Activated B cell treated with CpG ODN at 0.5 μM for 24 hours (primary cell): ENCODE measurements at places on chromosomes 6 and 20.

DNA sequence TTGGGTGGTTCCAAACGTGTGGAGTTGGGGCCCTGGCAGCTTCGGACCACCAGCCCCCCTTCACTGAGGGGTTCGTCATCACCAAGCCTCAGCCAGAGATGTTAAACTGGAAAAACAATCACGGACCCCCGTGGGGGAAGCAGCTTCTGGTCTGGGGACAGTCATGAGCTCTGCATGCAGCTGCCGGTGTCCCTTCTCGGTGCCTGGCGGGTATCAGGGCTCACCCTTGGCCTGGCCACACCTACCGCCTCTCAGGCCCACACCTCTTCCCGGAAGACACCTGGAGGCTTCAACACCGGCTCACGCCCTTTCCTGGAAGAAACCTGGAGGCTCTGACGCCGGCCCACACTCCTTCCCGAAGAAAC, 77.8 kb upstream of the BHLHE23 start:
- DNase-seq, result no peak

- DNase-seq, result no peak
These were observed 11.7 kb downstream of the EPM2A start for GRCh38 chr6:145723646-145724045.

DNA sequence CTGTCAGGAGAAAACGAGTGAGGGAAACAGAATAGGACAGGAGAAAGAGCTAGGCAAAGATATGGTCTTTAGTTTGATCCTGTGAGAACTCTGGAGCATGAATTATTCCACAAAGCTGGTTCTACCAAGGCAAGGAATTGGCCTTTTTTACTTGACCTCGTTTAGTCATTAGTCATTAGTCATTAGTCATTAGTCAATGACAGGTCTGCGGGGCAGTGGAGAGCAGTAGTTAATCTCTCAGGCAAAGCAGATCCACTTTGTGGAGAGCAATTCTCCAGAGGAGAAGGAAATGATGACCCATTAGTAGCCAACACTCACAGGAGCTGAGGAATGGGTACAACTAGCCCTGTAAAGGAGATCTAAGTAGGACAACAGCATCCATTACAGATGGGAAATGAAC, 22.0 kb upstream of the ABCC10 start:
- no peak for DNase-seq

GRCh38 chr6:27616328-27617045, 143.6 kb upstream of the ZNF184 start:
- DNase-seq, result no peak

DNA sequence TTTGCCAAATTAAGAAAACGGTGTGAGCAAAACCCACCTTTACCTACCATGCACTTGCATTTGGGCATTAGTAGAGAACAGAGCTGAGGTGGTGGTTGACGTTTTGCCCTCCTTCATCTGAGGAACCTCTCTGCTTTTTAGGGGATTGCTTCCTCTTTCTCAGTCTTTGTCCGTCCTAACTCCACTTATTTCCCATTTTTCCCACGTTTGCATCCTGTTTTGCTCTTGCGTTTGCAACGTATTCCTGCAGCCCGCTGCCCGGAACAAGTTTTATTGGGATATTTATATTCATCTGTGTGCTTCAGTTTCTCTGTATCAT, 374 bp upstream of the SERINC1 start:
- DNase-seq, result no peak

DNA sequence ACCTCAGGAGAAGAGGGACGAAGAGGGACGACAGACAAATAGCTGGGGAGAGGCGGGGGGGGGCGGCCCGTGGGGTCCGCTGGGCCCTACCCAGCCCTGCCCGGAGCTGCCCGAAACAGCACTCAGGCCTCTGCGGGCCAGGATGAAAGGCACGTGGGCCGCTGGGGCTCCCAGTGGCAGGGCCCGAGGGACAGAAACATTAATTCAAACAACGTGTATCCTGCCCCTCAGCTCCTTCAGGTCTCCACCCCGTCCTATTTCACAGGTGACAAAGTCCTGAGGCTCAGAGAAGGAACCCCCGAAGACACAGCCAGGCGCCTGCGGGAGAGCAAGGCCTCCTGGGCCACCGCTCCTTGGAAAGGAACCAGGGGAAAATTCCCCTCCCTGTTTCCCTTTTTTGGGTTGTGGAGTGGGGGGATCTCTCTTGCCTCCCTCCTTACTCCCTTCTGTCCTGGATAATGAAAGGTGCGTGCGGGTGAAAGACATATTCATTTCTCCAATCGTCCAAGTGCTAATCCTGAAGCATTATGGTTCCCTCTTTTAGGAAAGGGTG, 93.3 kb downstream of the RNASET2 start:
- DNase-seq, result no peak

DNA sequence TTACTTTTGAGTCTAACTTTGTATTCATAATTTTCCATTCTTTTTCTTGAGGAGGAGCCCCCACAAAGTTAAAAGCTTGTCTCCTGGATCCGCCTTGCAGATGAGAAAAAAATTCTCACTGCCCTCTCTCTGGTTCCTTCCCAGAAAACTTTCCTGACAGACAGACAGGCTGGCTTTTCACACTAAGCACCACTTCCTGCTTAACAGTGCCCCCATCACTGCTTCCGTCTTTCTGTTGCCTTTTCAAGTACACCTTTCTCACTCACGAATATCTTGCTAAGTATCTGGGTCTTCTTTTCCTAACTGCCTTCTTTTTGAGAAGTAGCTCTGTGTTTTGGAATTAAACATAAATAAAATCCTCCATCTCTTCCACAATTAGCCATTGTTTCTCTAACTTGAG, 19.8 kb upstream of the LMBRD1 start:
- no peak for DNase-seq

DNA sequence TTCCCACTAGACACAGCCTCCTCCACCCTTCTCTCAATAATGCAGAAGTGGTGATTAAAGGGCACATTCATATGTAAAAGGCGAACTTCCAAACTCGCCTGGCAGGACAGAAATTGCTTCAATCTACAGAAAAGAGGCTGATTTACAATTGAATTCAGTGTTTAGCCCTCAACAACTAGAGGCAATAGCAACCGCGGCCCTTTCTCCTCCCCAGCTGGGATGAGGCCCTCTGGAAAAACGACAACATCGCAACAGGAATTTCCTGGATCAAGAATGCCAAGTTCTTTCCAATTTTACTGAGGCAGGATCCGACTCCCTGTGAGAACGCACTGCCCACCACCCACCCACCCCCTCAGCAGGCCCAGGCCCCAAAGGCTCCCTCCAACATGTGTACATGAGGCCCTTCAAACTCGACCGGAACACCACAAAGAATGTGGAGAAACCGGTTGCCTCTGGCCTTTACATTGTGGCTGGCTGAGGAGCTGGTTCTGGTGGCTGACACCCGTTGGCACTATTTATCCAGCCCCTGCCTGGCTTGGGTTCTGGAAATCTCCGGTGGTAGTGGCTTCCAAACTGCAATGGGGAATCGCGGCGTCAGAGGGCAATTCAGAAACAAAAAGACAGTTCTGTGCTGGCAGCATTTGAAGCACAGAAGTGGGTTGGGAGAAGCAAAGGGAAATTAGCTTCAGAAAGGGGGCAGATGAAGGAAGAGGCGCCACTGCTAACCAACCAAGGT, 36.8 kb downstream of the ZMYND8 start:
- no peak for DNase-seq

DNA sequence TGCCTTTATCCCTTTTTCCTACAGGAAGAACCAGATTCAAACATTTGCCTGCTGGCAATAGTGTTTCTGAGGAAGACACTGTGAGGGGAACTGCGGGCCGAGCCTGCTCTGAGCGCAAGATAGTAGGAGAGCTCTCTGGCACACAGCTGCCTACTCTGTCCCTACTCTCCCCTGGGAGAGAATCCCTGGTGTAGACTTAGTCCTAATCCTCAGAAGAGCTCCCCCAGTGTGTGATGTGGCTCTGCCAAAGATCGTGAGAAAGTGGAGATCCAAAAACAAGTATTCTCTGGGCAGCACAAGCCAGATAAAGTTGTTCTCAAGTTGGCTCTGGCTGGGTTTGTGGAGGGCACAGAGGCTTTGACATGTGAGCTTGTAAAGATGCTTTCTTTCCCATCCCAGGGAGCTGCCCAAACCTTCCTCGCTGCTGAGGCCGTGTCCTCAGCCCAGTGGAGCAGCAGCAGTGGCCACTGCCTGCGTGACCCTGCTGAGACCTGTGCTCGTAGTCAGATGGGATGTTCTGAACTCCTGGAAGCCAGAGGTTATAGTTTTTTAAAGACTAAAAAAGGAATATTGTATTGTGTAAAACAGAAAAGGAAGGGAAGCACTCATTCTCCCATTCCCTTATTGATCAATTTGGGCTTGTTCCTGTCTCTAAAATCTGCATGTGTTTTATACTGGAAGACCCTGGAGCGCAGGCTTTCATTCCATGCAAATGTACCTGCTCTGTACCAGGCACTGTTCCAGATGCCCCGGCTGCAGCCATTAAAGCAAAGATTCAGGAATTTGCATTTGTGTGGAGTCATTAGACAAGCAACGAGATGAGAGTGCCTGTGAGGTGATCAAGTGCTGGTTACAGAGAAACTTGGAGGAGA, 30.7 kb downstream of the PNLDC1 start:
- DNase-seq, result no peak

GRCh38 chr6:166936079-166936787, 20.1 kb downstream of the RNASET2 start:
- DNase-seq, result no peak

DNA sequence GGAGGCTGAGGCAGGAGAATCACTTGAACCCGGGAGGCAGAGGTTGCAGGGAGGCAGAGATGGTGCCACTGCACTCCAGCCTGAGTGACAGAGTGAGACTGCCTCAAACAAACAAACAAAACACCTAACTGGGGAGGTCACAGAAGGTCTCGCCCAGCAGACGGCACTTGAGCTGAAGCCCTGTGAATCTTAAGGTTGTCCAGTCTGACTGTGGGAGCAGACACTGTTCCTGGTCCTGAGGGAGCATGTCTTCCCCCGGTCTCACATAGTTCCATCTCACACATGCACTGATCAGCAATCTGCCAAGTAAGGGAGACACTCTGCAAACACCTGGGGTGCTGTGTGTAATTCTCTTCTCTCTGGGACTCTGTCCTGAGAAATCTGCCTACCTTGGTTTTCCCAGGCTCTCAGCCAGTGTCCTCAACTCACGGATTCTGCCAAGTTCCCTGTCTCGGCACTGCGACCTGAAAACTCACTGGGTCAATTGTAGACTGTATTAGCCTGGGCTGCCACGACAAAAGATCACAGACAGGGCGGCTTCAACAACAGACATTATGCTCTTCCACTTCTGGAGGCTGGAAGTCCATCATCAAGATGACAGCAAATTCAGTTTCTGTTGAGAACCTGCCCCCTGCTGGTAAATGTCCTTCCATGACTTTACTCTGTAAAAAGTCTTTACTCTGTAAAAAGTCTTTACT, 94.3 kb downstream of the JPH2 start:
- DNase-seq, result no peak

DNA sequence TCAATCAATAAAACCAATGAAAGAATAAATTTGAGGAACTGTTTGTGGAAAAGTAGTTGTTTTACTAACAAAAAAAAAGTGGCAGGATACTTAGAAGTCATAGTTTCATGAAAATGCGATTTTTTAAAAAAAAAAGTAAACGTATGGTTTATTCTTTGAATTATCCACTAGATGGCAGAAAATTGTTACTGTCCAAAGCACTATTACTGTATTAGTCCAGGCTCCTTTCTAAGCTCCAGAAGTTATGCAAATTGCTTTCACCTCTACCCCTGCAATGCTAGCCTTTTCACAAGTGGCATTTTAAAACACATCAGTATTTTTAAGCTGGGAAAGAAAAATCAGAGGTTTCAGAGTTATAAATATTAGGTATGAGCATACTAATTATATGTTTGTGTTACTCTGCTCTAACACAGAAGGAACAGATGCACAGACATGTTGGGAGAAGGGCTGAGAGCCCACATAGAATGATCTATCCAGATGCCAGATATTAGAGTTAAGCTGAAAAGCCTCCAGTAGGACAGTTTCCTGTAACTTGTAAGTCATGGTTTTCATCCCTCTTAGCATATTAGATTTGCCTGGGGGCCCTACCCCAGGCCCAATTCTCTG, 63.9 kb downstream of the FHL5 start:
- DNase-seq, result no peak

- no peak for DNase-seq
These were observed 83.2 kb upstream of the EYA2 start for GRCh38 chr20:46811224-46812084.

DNA sequence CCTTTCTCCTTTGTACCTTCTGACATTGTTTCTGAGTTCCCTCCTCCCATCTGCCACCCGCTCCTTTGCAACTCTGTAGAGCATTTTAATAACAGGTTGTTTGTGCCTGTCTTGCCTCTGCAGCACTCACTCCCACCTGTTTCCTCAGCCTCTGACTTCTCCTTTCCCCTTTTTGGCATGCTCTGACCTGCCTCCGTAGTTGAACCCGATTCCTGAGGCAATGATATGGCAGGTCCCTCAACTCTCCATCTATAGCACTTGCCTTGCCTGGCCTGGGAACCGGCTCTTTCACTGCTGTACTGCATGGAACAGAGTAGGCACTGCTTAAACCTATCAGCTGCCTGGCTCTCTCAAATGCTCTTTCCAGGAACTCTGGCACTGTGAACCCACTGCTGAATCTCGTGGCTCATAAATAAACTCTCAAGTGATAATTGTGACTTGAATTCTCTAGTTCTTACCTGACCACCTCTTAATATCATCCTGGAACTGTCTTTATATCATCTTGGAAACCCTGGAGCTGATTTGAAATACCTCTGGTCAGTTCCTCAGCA, 50.3 kb downstream of the UTRN start:
- DNase-seq, result no peak

GRCh38 chr6:39684790-39685488, 40.3 kb downstream of the KIF6 start:
- no peak for DNase-seq

- DNase-seq, result no peak
These were observed 116.2 kb upstream of the PLCB4 start for GRCh38 chr20:8952721-8953120.

GRCh38 chr20:63027221-63027921, 20.6 kb upstream of the BHLHE23 start:
- DNase-seq, result no peak

GRCh38 chr6:98586163-98586562, 248.2 kb upstream of the POU3F2 start:
- no peak for DNase-seq

DNA sequence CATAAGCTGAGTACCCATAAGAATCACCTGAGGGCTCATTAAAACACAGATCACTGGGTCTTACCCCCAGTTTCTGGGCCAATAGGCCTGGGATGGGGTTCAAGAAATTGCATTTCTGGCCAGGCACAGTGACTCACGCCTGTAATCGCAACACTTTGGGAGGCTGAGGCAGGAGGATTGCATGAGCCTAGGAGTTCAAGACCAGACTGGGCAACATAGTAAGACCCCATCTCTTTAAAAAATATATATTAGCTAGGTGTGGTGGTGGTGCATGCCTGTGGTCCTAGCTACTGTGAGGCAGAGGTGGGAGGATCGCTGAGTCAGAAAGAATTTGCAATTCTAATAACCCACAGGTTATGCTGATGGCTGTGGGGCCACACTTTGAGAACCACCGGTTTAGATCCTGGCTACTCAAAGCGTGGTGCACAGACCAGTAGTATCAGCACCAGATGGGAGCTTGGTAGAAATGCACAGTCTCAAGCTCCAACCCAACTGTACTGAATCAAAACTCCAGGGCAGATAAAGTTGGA, 2.0 kb downstream of the CCM2L start:
- DNase-seq, result no peak
